Uterus (tissue), 4 donors: ENCODE measurements at places on chromosomes 5 and 9. TPM values are rescaled to one million over a fixed set of nuclear protein-coding genes. Genes with fewer than 3 reads are reported as not detected.

DNA sequence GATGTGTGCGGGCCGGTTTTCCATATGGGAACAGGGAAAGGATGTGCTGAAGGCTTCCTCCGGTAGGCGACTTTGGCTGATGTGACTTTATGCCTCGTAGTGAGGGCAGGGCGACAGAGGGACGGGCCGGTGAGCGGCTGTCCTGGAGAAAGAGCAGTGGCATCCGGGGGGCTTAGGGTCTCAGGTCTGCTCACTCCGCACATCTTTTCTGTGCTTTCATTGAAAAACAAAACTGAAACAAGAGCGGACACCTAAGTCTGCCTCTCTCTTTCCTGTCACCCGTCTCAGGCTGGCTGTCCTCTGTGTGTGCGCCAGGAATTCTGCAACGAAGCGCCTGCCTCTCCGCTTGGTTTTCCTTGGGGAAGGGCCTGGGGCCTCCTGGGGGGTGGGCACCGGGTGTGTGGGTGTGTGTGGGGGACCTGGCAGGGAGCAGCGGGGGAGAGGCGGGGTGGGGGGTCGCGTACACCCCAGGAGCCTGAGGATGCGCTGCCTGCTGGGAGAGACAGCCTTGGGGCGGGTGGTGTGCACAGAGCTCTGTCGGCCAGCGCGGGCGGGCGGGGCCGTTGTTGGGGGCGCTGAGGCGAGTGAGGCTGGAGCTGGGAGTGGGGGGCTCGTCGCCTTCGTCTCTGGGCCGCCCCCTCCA lies 580 bp upstream of the PRRX2 start:
- no peak overlapping the region for H3K27ac ChIP-seq
- H3K27me3 ChIP-seq: no peaks in the 10 kb centered on the region
- peak overlapping the region; percentile 36 for H3K4me3 ChIP-seq
- no peaks in the 10 kb centered on the region for H3K36me3 ChIP-seq
- no peaks in the 10 kb centered on the region for H3K4me1 ChIP-seq
- no peak for DNase-seq

DNA sequence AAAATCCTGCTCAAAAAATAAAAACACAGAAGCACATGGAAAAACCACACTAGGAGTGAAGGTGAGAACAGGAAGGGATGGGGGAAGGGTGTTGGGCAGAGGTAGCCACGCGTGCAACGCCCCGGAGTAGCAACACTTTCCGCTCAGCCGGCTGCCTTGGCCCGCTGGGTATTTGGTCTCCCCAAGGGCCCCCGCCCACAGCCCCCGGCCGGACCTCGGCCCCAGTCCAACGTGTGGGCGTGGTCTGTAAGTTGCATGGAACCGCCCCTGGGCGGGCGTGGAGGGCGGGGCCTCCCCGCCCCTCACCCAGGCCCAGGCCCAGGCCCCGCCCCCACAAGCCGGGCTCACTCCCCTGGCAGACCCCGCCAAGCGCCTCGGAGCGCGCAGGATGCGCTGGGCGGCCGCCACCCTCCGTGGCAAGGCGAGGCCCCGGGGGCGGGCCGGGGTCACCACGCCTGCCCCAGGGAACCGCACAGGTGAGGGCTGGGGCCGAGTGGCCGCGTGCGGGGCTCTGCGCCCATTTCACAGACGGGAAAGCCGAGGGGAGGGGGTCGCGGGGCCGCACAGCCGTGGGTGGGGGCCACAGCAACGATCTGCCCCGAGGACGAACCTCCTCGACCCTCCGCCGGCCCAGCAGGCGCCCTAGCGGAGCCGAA lies at the start of gene SUSD3:
TSS of gene SUSD3 (plus strand) at position 347 of the 656 bp plus-strand sequence. CDS start at position 389, 42 bp downstream.
- DNase-seq: peak; percentile 84
- H3K27me3 ChIP-seq: no peaks in the 10 kb centered on the region
- H3K4me1 ChIP-seq: peaks cover 6% of the 10 kb centered on the region
- H3K36me3 ChIP-seq: no peaks in the 10 kb centered on the region

The SPINK7 gene
- not detected for total RNA-seq

GRCh38 chr9:96818533-96818932 lies 35.8 kb downstream of the ZNF782 start:
- no peak for DNase-seq
- no peaks in the 10 kb centered on the region for H3K27me3 ChIP-seq
- no peaks in the 10 kb centered on the region for H3K4me1 ChIP-seq

The HAUS6 gene
- 26.0 TPM for total RNA-seq

DNA sequence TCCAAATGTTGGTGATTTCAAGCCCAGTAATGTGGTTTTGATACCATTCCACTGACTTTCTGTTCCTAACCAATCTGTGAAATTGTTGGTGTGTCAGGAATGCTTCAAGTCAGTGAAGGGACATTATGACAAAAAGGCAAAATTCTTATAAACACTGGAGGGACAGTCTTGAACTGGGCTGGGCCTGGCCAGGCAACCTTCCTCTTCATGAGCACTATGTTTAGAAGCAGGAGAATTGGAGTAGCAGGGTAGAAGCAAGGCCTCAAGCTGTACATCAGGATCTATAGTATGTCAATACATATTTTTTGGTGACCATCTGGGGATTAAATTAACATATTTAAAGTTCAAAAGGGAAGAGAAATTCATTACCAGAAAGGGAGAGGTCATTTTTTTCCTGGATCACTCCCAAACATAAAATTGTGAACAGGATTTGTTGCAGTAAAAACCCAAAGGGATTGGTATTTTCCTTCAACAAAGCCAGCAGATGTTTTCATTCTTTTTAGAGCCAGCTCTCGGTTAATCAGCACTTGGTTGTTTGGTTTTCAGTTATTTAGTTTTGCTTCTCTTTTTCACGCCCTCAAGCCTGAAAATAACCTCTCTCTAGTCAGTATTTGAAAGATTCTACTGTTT lies 77.9 kb upstream of the PIK3R1 start:
- H3K27me3 ChIP-seq: no peaks in the 10 kb centered on the region
- H3K4me1 ChIP-seq: no peaks in the 10 kb centered on the region
- H3K27ac ChIP-seq: no peak overlapping the region
- DNase-seq: no peak
- no peaks in the 10 kb centered on the region for H3K36me3 ChIP-seq

DNA sequence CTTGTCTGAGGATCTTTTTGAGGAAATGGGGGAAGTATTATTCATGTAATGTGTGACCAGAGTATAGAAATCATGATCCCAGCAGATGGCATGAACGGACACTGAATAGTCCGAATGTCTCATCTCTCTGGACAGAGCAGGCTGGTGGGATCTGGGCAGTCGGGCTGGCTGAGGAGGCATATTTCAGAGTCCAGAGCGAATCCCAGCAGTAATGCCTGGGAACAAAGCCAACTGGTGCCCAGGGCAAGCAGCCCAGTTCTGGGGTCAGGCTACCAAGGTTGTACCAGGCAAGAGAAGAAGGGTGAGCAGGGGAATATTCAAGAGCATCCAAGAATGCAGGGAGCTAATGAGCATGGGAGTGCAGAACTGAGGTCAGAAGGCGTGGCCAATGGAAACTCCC lies 306.4 kb downstream of the ZSWIM6 start:
- H3K36me3 ChIP-seq: no peaks in the 10 kb centered on the region
- no peaks in the 10 kb centered on the region for H3K4me1 ChIP-seq
- H3K4me3 ChIP-seq: no peak overlapping the region
- no peak overlapping the region for H3K27ac ChIP-seq
